HFFc6 (cell line): ENCODE measurements at places on chromosomes 12 and 14. TPM values are rescaled to one million over a fixed set of nuclear protein-coding genes. Genes with fewer than 3 reads are reported as not detected.

DNA sequence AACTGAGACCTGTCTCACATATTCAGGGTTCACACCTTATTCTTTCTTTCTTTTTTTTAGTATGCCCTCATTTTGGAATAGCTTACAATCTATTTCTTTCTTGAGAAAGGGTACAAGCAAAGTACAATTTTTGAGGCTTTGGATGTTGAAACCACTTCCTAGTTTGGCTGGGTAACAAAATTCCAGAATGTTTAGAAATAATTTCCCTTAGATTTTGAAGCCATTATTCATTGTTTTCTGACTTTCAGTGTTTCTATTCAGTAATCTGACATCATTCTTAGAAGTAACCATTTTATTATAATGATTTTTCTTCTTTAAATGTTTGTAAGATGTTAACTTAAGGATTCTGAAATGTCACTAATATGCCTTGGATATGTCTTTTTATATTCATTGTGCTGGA lies 28.2 kb downstream of the ST8SIA1 start:
- no peak for DNase-seq

- no peak for DNase-seq
These were observed 30.7 kb upstream of the PWP1 start for GRCh38 chr12:107654873-107655272.

DNA sequence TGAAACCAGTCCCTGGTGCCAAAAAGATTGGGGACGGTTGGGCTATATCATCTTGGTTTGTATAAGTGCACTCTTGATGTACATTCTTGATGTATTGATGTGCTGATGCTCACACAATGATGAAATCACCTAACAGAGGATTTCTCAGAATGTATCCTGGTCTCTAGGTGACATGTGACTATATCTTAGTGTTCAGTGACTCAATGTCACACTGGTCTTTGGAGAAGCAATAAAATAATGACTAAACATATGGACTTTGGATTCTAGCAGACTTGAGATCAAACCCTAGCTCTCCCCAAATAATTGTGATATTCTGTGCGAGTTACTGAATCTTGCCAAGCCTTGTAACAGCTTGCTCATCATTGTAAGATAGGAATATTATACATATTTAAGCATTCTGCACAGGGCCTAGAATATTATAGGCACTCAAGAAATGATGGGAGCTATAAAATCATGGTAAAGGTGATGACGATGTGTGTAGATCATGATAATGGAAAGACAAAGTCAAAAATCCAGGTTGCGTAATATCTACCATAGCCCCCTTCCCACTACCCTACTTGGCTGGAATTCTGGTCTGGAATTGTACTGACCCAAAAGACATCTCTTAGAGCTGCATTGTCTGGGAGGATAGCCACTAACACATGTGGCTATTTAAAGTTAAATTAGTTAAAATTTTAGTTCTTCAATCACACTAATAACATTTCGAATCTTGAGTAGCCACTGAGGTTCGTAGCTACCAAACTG lies 117.6 kb upstream of the PWP1 start:
- DNase-seq = no peak

DNA sequence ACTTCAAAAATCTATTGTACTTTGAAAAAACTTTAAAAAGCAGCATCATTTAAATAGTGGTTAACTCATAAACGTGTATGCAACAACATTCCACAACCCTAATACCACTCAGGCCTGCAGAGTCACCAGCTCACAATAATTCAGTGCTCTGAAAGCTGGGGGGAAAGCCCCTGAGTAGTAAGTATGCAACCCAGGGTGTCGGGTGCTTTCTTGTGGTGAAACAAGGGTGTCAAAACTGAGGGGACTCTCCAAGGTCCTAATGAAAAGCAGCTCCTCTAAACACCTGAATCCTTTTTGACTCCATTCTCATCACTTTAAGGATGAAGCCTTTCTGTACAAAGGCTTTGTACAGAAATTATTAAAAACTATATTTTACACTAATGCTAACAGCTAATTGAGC lies 33.7 kb downstream of the FGFR1OP2 start:
- DNase-seq = no peak

DNA sequence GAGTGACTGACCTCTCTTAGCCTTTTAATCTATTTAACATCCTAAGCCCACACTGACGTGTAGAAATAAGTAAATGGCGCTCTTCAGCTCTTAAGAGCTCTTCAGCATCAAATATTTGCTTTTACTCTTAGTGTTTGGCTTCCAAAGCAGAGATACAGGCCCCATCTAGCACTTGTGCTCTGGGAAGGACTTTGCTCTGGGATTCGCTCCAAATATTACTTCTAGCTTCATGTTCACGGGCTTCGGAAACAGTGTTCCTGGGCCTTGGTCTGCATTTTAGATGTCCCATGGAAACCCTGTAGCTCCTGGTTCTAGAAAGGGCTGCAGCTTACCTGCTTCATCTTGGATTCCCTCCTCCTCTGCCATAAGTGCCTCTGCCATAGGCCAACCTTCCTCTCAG lies 2.7 kb upstream of the NKX2-8 start:
- DNase-seq = no peak

DNA sequence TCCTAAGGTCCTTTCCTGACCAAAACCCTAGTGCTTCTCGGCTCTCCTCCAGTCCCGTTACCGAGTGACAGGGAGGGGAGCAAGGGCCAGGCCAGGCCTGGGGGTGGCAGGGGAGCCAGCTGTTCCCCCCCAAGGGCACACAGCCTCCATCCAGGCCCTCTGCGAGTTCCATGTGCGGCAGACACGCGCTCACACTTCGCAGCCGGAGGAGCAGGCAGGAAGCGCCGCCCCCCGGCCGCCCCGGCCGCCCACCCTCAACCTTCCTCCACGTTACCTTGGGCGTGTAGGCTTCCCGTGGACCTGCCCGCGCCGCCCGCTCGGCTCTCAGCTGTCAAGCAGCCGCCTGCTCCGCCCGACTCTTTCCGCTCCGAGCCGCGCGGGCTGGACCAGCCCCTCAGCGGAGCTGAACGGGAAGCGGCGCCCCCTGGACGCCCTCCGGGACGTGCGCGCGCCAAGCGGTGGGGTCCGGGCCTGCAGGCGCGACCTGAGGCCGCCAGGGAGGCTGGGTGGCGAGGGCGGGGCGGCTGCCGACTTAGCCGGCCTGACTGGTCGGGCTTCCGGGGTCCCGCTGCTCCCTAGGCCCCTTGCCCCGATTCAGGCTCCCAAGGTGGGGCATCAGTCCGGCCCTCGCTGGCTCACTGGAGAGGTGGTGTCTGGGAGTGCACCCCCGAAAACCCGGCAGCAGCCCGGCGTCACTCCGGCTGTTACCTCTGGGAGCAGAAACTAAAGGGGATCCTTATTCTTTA lies at the start of gene CRACR2A:
Gene CRACR2A, minus strand, starts transcription at position 369 of the 746 bp plus-strand sequence. CDS start 56,110 bp downstream, outside the sequence.
- DNase-seq = no peak

DNA sequence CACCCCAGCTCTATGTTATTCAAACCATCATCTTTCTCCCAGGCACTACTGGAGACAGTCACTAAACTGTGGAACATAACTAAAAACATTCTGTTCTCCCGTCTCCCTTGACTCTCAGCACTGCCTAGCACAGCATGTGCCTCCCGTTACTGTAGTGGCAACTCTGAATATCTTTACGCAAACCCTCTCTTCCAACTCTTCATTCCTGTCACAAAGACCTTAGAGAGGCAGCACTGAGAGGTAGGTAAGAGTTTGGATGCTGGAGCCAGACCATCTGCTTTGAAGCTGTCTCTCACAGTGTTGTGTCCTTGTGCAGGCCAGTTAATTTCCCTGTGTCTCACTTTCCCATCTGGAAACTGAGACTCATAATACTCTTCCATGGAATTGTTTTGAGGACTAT lies 108.1 kb downstream of the DIP2B start:
- DNase-seq = no peak

GRCh38 chr14:105099778-105100177 lies 34.5 kb upstream of the GPR132 start:
- no peak for DNase-seq

GRCh38 chr12:116216022-116216756 lies 61.3 kb downstream of the MED13L start:
- no peak for DNase-seq

DNA sequence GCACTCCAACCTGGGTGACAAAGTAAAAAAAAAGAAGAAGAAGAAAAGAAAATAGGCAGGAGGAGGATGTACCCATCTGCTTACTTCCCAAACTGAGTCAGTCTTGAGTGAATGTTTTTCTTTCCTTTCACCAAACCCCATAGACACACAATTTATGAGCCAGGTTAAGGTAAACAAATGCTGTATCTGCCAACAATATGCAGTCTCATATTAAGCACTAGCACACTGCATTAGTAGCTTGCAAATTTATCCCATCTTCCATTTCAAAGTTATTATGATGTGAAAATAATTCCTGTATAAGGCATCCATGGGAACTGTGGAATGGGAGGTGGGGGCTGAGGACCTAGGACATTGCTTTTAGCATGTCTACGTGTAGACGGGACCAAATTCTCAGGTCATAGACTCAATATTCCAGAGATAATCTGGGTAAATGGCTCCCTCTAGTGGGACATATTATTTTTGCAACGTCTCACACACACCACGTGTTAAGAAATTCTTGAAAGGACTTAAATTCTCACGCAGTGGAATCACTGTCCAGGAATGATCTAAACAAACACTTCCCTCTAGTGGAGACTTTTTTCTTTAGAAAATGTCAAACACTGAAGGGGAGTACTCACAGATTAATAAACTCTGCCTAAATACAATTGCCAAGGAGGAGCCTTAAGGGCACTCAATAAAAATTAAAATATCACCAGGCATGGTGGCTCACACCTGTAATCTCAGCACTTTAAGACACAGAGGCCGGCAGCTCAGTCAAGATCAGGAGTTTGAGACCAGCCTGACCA lies 17.1 kb upstream of the OR10P1 start:
- peak; percentile 92 for DNase-seq

- DNase-seq = no peak
These were observed 16.2 kb downstream of the VPS33A start for GRCh38 chr12:122250047-122250446.

DNA sequence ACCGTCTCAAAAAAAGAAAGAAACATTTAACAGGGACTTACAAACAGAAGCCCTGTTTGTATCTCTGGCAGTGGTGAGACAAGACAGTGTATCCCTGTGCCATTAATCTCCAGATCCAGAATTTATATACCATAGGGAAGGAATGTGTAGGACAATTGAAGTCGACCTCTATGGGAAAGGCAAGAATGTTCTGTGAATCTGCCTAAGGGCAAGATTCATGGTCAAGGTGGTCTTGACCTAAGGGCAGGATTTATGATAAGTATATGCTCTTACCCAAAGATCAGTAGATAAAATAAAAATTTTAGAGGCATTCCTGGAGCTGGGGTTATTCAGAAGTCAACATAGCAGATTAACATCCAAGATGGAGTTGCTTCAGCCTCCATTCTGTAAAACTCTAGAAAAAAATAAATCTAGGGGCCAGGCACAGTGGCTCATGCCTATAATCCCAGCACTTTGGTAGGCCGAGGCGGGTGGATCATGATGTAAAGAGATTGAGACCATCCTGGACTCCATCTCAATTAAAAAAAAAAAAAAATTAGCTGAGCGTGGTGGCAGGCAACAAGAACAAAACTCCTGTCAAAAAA lies 21.0 kb upstream of the SP1 start:
- no peak for DNase-seq

DNA sequence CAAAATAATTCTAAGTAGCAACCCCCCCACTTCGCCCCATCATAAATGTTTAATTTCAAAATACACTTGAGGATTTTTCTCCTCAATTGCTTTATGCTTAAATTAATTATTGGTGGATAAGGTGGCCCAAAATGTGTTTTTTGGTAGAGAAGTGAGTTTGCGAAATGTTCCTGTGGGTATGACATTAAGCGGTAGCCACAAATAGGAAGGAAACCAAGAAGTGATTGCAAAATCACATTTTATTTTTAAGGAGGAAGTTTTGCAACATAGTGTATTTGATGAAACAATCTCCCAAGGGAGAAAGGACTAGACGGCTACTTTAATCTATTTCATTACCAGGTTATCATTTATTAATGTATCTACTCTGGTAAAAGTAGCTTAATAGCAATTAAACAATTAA lies 25.5 kb downstream of the SLC25A3 start:
- no peak for DNase-seq

DNA sequence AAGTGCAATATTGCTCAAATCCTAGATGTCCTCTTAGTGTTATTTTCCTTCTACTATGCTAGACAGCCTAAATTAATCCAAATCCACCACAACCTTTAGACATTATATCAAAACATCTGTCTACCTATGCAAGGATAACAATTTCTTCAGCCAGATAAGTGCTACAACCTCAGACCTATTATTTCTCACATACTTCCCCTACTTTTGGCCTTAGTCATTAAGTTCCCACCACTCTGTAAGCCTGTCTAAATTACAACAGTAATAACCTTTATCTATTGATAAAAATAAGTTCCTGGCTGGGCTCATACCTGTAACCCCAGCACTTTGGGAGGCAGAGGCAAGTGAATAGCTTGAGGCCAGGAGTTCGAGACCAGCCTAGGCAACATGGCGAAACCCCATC lies 74.0 kb downstream of the KIF21A start:
- DNase-seq = no peak

DNA sequence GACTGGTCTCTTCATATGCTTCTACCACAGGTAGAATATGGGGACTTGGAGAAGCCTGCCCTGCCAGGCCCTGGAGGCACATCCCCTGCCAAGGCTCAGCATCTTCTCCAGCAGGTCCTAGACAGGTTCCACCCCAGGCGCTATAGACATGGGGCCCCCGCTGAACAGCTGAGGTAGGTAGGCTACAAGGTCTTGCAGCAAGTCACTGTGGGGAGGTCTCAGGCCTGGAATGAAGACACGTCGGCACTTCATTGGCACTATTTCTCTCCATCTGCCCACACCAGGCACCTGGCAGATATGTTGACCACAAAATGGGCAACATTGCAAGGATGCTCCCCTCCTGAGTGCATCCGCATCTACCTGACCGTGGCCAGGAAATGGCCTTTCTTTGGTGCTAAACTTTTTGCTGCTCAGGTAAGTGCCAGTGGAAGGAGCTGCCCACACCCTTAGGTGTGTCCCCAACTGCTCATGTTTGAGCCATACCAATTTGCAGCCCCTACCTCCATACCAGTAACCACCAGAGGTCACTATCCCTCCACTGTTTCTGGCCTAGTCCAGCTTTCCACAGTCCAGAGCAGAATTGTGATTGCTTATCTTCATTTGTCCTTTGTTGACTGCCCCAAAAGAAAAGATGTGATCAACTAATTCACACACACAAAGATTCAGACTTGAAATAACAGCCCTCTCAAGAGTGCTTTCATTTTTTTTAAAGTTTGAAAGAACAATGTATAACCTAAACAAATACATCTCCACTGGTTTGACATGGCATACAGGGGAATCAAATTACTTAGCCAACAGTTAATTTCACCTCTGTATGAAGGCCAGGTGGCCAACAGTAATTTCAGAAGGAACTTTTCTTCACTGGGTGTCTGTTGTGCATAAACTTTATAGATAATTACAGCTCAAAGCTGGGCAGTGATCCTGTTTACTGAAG lies 16.1 kb downstream of the PIGH start:
- peak; percentile 43 for DNase-seq

- no peak for DNase-seq
These were observed 3.2 kb upstream of the TDG start for GRCh38 chr12:103962493-103962892.

- DNase-seq = no peak
These were observed 21.7 kb downstream of the AICDA start for GRCh38 chr12:8590842-8591545.

The PLD4 gene
- total RNA-seq = 0.03 to 0.18 TPM in 2 of 3 replicates, not detected in the other

The TAS2R8 gene
- not detected in 3 replicates for total RNA-seq

The GLT8D2 gene
- 36.4 to 55.7 TPM (median 43.6 TPM) in 3 replicates for total RNA-seq

The STON2 gene
- total RNA-seq = not detected in 3 replicates

The RAB35 gene
- 50.2 to 58.2 TPM (median 57.3 TPM) in 3 replicates for total RNA-seq

The PZP gene
- total RNA-seq = not detected in 3 replicates

The XPOT gene
- total RNA-seq = 73.9 to 101 TPM (median 97.9 TPM) in 3 replicates
